ENCODE measurements at places on chromosomes 3 and 15. TPM values are rescaled to one million over a fixed set of nuclear protein-coding genes. Genes with fewer than 3 reads are reported as not detected.
A peak's percentile ranks its signal among the peaks of the same experiment; 100 is the strongest.

DNA sequence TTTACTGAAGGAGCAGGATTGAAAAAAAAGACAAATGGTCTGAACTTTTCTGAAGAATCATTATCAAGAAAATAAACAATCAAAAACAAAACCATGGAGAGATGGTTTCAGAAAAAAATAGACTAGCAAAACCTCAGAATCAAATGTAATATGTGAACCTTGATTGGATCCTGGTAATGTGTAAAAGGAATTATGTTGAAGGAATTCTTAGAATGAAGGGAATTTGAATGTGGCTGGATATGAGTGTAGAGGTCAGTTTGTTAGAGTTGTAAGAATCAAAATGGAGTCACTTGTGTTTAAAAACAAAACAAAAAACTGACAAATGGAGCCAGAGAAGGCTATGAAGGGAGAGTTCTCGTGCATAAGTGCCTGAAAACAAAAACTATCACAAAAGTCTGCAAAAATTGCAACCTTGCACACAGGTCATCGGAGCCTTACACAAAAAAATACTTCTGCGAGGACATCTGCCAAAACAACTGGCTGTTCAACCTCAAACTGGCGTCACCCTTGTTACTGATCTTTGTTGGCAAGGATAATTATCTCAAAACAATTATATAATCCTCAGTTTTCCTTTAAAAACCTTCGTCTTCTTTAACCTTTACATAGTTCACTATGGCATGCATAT is 19.1 kb upstream of the ATP13A3 start:
- DNase-seq: peak; percentile 73

GRCh38 chr3:170641510-170642236 is 55.8 kb upstream of the SLC7A14 start:
- DNase-seq: peak; percentile 72

The PFKFB4 gene
- 6.1 TPM for total RNA-seq

The SLC24A5 gene
- total RNA-seq: not detected

The LRRIQ4 gene
- total RNA-seq: 0.09 TPM

- DNase-seq: no peak
These were observed 500.9 kb upstream of the NAALADL2 start for GRCh38 chr3:174358252-174358651.

The ZNF501 gene
- total RNA-seq: 13.1 TPM

GRCh38 chr3:150710097-150710496 is 6.4 kb upstream of the ERICH6 start:
- no peak for DNase-seq

- no peak for DNase-seq
These were observed 20.8 kb upstream of the SNTN start for GRCh38 chr3:63631670-63632069.

The FAM107A gene
- total RNA-seq: 0.54 TPM

The FBXO40 gene
- total RNA-seq: not detected

The TMEM207 gene
- not detected for total RNA-seq

The ITIH1 gene
- total RNA-seq: not detected

The IL17RC gene
- total RNA-seq: 47.9 TPM

- peak; percentile 64 for DNase-seq
These were observed 6.7 kb downstream of the CCDC9B start for GRCh38 chr15:40333922-40334492.

DNA sequence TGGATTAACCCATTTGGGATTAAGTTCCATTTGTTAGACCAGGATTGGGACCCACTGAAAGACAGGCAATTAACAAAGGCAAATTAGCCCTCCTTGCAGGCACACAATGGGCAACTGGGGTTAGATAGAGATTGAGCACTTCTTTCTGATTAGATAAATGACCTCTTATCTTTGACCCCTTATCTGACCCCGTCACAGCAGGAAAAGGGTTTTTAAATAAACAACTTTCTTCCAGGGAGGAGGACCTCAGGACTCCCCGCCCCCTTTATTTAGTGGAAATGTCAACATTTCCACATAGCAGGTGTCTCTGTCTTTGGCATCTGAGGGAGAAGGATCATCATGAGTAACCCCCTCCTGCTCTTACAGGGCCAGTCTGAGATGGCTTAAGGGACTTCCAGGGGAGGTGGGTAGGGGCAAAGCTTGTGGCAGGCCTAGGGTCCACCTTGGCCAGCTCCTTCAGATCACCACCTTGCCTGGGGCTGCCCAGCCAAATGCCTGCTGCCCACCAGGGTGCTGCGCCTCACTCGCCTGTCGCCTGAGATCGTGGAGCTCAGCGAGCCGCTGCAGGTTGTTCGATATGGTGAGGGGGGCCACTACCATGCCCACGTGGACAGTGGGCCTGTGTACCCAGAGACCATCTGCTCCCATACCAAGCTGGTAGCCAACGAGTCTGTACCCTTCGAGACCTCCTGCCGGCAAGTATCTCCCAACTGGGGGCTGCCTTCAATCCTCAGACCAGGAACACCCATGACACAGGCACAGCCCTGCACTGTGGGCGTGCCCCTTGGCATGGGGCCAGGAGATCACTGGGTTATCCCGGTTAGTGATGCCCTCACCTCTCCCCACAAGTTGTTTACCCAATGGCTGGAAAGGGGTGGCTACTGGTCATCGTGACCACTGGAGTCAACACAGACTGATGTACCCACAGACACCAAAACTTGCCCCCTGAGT is 2.6 kb upstream of the WDR6 start:
- DNase-seq: no peak

Data from fibroblast of the aortic adventitia (primary cell).